Endothelial cell (in vitro differentiated cells): ENCODE measurements at places on chromosomes 12 and 14. TPM values are rescaled to one million over a fixed set of nuclear protein-coding genes. Genes with fewer than 3 reads are reported as not detected.

The NINJ2 gene
- total RNA-seq, result 2.3 TPM

The IRAK3 gene
- total RNA-seq, result 4.9 TPM

The SLC4A8 gene
- 16.7 TPM for total RNA-seq

The BHLHE41 gene
- total RNA-seq, result 4.0 TPM

The MNAT1 gene
- total RNA-seq, result 27.8 TPM

The RHOJ gene
- 266 TPM for total RNA-seq

The GPR162 gene
- total RNA-seq, result 52.7 TPM

The ANHX gene
- not detected for total RNA-seq

The TAS2R10 gene
- 0.87 TPM for total RNA-seq

The LHX5 gene
- total RNA-seq, result not detected

The PAWR gene
- 92.3 TPM for total RNA-seq

The OASL gene
- total RNA-seq, result not detected

The KCNC2 gene
- not detected for total RNA-seq

The SYT10 gene
- 0.10 TPM for total RNA-seq

The TMTC1 gene
- total RNA-seq, result 0.95 TPM

The CCDC196 gene
- total RNA-seq, result not detected

The MFAP5 gene
- total RNA-seq, result 0.31 TPM

The TPH2 gene
- 0.10 TPM for total RNA-seq

The DAO gene
- total RNA-seq, result 0.41 TPM

The GSC gene
- not detected for total RNA-seq

The SLC25A21 gene
- 1.2 TPM for total RNA-seq

The RBMS2 gene
- 122 TPM for total RNA-seq

The CLEC4E gene
- 1.2 TPM for total RNA-seq

The DPF3 gene
- 3.0 TPM for total RNA-seq

The TAS2R19 gene
- 3.4 TPM for total RNA-seq

The VRTN gene
- 4.3 TPM for total RNA-seq

The PRORP gene
- 56.6 TPM for total RNA-seq

The OTOGL gene
- total RNA-seq, result 0.31 TPM

The GUCY2C gene
- 0.36 TPM for total RNA-seq

The TAS2R8 gene
- total RNA-seq, result 0.44 TPM

The ITGB7 gene
- 0.56 TPM for total RNA-seq

The HHIPL1 gene
- total RNA-seq, result 15.1 TPM

The ZNF641 gene
- total RNA-seq, result 35.3 TPM

The RNFT2 gene
- 20.0 TPM for total RNA-seq

The HIF1A gene
- 203 TPM for total RNA-seq

The CFAP54 gene
- total RNA-seq, result 2.5 TPM

The TAS2R13 gene
- total RNA-seq, result 0.90 TPM

The VDR gene
- total RNA-seq, result 2.3 TPM

The CPNE8 gene
- 10.8 TPM for total RNA-seq

The ADAMTS20 gene
- total RNA-seq, result 0.15 TPM

The ANG gene
- total RNA-seq, result 6.5 TPM

The FSCB gene
- total RNA-seq, result not detected

The BDKRB2 gene
- total RNA-seq, result 0.15 TPM

The SYCP3 gene
- not detected for total RNA-seq

The NRXN3 gene
- 2.3 TPM for total RNA-seq

The IQSEC3 gene
- total RNA-seq, result 13.2 TPM

The SRRM4 gene
- total RNA-seq, result 3.6 TPM

The FAM222A gene
- 14.2 TPM for total RNA-seq
